T-helper 17 cell (primary cell): ENCODE measurements at places on chromosomes 12 and 14.

GRCh38 chr12:81084811-81085350, 7.0 kb downstream of the ACSS3 start:
- no peak for DNase-seq

GRCh38 chr12:85329913-85330312, 49.9 kb downstream of the ALX1 start:
- DNase-seq: no peak

- DNase-seq: no peak
Observed at GRCh38 chr12:52749827-52750226, 27.3 kb downstream of the KRT76 start.

DNA sequence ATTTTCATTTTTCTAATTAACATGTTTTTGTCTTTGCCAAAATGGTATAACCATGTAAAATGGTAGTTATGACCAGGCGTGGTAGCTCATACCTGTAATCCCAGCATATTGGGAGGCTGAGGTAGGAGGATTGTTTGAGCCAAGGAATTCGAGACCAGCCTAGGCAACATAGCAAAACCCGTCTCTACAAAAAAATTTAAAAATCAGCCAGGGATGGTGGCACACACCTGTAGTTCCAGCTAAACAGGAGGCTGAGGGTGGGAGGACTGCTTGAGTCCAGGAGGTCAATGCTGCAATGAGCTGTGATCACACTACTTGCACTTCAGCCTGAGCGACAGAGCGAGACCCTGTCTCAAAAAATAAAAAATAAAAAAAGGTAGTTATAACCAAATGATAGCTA, 23.1 kb downstream of the PPTC7 start:
- no peak for DNase-seq

- no peak for DNase-seq
Observed at GRCh38 chr12:29703528-29703927, 80.2 kb downstream of the TMTC1 start.

GRCh38 chr12:46263140-46264016, 5.5 kb downstream of the SLC38A1 start:
- no peak for DNase-seq

DNA sequence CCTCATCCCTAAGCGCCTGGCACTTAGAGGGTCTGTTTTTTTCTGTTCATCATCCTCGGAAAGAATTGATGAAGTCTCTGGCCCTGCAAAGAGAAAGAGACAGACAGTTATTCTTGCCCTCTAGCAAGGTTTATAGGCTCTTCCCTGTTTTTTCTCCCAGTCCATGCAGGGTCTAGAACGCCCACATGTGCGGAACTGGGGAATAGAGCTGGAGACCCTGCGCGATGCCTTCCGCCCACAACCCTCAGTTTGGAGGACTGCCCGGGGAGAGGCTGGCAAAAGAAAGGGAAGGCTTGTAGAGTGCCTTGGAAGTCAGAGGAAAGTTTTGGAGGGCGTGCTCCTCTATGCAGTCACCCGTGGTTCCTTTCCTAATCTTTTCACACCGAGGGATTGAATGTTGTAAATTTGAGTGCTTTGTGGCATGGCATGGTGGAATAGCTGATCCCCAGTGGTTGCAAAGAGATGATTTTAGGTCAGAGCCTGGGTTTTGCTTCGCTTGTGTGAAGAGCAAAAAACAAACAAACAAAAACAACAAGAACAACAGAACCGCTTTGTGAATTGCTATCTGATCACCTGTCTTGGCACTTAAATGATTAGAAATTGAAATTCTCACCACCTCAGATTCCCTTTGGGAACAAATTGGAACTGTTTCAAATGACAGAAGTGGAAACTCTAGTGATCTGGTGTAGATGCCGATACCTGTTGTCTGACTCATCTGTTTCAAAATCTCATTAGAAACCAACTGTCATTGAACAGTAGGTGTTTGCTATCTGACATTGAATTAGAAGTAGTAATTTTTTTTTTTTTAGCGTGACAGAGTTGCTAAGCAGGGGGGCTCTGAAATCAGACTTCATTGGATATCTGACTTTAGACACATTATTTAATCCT, 947 bp downstream of the GAS2L3 start:
- DNase-seq: no peak

- no peak for DNase-seq
Observed at GRCh38 chr12:91278126-91278525, 95.5 kb upstream of the DCN start.

- no peak for DNase-seq
Observed at GRCh38 chr14:61106959-61107641, 126.1 kb downstream of the SLC38A6 start.

- no peak for DNase-seq
Observed at GRCh38 chr12:56420411-56420810, 28.8 kb downstream of the TIMELESS start.

DNA sequence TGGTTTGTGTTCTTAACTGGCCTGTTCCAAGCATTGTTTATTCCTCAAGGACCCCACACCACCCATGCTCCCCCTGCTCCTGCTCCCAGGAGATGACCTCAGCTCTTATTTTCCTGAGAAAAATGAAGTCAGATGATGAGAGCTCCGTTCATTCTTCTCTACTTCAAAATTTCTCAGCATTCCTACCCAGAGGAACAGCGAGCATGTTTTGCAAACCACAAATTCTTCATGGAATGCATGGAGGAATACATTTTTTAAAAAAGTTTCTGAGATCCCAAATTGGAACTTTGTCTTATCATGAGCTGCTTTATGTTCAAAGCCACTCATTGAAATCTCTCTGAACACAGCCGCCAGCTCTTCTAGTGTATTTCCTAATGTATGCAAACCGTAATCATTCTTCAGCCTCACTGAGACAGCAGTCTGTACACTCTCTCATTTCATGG, 44.9 kb downstream of the SYNE2 start:
- DNase-seq: no peak

- DNase-seq: no peak
Observed at GRCh38 chr12:131918311-131919050, 10.6 kb upstream of the PUS1 start.

DNA sequence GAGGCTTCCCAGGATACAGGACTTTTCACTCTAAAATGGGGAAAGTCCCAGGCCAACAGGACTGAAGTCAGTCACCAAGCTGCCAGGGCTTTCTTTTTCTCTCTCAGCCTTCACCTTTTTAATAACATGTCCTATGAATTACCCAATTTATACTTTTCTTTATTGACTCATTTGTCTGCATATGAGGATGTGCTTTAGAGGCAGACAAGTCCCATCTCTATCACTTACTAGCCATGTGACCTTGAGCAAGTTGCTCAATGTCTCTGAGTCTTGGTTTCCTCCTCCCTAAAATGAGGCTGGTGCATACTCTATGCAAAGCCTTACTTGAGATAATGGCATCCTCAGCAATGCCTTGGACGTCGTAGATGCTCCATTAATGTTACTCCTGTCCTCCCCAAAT, 98.1 kb upstream of the TMPO start:
- DNase-seq: no peak

- no peak for DNase-seq
Observed at GRCh38 chr12:124002021-124002644, 29.1 kb downstream of the ZNF664 start.

DNA sequence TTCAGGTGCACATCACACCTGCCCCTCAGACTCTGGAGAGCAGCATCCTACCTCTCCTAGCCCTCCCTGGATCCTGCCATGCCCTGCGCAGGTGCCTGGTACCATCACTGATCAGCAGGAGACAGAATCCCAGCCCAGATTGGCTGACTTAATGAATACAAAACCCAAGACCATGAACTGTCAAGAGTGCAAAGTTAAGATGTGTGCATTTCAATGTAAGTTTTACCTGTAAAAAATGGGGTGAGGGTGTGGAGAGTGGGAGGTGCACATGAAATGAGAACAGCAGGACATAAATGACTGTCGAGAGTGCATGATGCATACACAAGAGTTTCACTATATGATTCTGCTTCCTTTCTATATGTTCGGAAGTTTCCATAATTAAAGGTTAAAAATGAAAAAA, 57.9 kb upstream of the GPR68 start:
- no peak for DNase-seq

- no peak for DNase-seq
Observed at GRCh38 chr12:97535582-97535981, 73.0 kb downstream of the RMST start.

DNA sequence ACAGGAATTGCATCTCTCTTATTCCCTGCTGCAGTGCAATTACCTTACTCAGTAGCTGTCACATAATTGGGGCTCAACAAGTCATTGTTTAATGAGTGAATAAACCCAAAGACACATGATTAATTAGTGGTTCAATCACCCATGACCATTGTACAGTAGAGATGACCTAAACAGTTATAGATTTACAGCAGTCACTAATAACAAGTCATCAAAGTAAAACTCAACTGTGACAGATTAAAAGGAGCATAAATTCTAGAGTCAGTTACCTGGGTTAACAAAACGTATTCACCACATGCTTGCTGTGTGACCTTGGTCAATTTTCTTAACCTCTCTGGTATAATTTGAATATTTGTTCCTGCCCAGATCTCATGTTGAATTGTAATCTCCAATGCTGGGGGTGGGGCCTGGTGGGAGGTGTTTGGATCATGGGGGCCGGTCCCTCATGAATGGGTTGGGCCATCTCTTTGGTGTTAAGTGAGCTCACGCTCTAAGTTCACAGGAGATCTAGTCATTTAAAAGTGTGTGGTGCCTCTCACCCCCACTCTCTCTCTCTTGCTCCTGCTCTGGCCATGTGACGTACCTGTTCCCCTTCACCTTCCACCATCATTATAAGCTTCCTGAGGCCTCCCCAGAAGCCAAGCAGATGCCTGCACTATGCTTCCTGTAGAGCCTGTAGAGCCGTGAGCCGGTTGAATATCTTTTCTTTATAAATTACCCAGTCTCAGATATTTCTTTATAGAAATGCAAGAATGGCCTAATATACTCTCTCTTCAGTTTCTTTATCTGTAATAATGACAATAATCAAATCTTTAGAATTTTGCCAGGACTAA, 141.9 kb upstream of the PLEKHG7 start:
- no peak for DNase-seq

GRCh38 chr14:32633224-32633859, 304.2 kb downstream of the AKAP6 start:
- no peak for DNase-seq

GRCh38 chr12:15837141-15837790, 44.9 kb upstream of the STRAP start:
- no peak for DNase-seq

DNA sequence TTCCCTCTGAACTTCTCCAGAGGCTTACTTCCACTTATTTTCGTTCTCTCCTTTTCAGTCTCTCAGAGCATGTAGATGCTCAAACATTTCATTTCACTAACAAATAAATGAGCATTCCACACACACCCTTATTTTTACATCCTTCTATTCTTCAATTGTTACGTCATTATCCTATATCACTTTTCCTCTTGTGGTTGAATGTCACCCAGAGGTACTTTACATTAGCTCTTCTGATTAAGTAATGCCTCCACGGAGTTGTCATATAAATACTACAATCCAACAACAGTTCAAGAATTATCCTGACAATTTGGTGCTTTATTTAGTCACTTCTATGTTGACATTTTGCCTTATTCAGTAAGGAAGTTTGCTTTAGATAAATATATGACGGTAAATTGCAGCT, 18.4 kb downstream of the FAR2 start:
- DNase-seq: no peak

DNA sequence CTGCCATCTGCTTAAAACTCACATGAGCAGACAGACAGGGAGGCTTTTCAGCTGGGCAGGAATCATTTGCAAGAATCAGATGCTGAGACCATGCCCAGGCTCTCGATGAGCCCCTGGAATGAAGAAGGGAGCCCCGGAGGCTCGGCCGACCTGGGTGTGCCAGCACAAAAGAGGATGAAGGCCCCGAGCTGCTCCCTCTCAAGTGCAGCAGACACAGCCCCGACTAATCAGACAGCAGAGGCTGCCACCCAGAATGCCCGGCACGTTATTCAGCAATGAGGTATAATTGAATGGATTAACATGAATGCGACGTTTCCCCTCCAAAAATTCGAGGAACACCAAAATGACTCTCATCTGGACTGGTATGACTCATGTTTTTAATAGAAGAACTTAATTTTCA, 58.9 kb downstream of the BCL11B start:
- no peak for DNase-seq

DNA sequence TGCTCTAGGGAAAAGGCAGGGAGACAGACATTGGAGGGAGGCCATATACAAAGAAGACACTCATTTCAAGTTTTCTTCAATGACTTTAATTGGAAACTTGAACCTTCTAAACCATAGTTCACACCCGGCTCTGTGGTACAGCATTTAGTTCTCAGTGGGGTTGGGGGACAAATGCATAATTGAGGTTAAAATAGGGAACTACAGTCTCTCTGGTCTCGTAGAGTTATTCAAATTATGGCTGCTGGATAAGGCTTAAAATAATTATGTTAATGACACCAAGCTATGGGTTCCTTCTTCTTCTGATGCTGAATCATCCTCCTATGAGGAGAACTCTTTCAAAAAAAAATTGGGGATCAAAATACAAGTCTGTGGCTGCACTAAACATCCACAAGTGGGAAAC, 3.8 kb upstream of the RPAP3 start:
- no peak for DNase-seq

DNA sequence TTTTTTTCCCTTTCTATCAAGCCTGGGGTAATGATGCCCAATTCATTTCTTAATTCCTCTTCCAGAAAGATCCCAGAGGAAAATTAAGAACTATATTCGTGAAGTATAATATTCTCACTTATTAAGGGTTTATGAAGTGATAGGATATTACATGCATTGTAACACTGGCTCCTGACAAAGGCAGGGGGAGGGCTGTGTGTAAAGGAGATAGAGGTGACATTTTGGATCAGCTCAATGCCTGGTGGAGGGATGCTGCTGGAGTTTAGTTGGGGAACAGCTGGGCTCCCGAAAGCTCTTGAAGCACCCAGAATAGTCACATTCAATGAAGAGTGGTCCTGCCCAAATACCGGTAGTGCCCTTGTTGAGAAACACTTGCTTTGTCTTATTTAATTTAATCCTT, 774 bp downstream of the SERPINA11 start:
- no peak for DNase-seq

DNA sequence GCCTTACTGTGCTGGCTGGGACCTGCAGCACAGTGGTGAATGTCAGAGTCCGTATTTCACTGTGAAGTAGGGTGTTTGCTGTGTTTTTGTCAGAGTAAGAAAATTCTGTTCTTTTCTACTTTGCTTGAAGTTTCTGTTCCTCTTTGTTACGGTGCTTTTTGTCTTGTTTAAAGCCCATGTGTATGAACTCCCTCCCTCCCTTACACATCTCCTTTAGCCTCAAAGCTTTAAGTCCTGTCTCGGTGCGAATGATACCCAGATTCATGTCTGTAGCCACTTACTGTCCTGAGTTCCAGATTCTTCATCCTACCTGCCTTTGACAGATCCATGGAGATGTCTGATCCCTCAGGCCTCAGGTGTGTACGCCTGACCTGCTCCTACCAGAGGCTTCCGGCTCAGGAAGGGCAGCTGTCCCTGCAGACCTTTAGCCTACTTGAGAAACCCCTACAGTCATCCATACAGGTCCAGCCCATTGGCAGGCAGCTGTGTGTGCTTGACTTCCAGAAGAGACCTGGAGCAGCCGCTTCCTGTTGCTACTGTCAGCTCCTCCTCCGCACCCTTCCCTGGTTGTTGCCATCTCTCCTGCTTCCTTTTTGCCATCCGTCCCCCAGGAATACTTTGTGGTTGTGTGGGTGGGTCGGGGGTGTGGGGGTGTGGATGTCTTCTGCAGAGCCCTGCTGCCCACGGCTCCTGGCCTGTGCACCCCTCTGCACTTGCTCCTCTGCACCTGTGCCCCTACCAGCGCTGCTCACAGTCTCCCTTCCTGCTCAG, 72.9 kb downstream of the DDX51 start:
- no peak for DNase-seq

- no peak for DNase-seq
Observed at GRCh38 chr12:79561401-79562132, 129.2 kb downstream of the PAWR start.
